H7 (cell line): ENCODE measurements at places on chromosomes 7 and 10.

DNA sequence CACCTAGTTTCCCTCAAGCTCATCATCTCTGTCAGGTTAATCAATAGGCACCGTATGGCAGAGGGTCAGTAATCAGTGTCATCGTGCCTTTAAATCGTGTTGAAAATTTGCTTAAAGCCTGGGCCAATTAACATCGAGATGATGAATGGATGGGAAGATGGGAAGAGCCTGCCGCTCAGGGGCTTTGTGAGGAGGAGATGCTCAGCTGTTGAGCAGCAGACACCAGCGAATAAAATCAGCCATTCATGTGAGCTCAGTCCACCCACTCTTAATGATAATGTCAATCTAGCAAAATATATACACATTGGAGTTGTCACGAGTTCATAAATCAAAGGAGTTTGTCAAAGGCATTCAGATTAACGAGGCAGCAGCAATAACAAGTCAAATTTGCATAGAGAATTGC lies 97.7 kb downstream of the BTRC start:
- DNase-seq, result no peak

GRCh38 chr10:61950449-61951143 lies 49.1 kb downstream of the ARID5B start:
- no peak for DNase-seq

DNA sequence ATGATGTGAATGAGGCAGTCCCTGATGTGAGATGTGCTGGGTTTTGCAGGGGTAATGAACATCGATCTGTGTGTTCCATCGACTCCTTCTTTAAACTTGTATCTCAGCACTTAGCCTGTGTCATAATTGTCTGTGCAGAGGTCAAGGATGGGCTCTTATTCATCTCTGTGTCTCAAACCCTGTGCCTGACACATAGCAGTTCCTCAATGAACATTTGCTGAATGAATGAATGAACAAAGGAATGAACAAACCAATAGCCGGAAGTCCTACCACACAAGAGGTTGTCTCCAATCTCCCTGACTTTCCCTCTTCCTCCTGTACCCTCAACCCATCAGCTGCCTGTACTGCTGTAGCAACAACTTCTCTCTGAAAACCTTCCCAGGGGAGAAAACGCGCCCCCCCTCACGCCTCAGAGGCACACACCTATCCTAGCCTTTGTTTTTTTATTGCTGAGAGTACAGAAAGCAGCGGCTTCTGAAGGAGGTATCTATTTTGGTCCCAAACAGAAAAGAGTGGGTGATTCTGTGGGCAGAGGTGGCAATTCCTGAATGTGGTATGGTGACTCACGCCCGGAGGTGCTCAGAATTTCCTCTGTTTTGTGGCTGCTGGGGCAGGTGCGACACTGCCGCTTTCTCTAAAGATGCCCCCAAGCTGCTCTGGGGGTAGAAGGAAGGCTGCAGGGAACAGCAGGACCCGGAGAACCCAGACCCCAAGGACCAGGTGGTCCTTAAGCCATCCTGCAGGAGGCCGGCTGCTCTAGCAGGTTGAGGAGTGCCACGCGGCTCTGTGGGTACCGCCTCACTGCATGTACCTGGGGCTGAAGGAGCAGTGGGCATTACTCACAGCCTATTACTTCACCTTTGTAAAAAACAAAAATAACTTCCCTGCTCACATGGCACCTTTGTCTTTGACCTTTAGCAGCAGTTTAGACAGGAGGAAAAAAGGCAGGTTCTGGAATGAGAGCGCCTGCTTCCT lies 9.6 kb downstream of the IL2RA start:
- no peak for DNase-seq

GRCh38 chr7:141150465-141150864 lies 76.6 kb downstream of the TMEM178B start:
- no peak for DNase-seq

DNA sequence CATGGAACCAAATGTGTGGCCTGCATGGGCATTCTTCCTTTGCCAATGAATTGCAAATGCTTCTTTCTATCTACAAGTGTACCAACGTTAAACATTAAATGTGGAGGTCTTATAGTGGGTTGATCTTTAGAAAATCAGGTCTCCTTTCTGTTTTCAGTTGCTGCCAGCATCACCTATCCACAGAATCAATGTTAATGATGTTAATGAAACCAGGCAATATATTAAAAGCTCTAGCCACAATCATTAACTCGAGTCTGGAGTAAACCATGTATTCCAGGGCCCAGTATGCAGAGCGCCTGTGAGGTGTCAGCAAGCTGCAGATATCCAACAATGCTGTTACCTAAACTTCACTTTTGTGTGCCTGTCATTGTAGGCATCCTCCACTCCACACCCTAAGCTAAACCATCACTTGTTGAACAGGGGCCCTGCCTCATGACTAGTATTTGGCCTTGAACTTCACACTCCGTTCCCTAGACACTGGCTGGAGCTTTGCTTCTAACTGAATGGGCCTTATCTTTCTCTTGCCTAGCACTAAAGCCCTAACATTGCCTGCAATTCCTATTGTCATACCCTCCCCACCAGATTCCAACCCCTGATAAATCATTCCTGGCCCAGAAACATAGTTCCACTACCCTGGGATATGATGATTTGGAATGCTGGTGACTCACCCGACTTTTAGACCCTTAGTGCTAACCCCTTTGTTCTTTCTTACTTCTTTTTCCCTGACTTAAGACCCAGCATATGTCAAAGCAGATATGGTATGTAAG lies 24.3 kb upstream of the ITGB8 start:
- peak; percentile 16 for DNase-seq

DNA sequence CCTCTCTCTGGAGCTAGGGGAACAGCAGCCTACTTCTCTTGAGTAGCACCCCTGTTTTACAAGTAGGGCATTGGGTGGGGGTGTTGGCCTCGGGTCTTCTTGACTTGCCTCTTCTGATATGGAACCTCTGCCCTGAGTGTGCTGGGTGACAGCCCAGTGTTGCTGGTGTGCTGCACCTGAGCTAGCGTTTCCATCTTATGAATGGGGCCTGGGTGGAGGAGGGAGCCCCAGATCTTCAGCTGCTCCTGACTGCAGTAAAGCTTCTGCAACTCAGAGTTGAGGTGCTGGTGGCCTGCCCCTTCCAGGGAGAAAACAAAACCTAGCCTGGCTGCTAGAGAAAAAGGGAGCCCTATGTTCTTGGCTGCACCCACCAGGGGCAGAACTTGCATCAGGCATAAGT lies 202.5 kb upstream of the SHH start:
- no peak for DNase-seq
